ENCODE measurements at places on chromosomes 5 and 9.

GRCh38 chr5:168292786-168293696 is 1.6 kb downstream of the WWC1 start:
- no peak for DNase-seq

GRCh38 chr9:93121316-93122241 is 12.5 kb downstream of the NINJ1 start:
- DNase-seq: no peak

- DNase-seq: no peak
Measured at GRCh38 chr9:73116031-73116430, 35.6 kb upstream of the ANXA1 start.

- DNase-seq: no peak
Measured at GRCh38 chr9:132001567-132001966, 78.1 kb downstream of the MED27 start.

DNA sequence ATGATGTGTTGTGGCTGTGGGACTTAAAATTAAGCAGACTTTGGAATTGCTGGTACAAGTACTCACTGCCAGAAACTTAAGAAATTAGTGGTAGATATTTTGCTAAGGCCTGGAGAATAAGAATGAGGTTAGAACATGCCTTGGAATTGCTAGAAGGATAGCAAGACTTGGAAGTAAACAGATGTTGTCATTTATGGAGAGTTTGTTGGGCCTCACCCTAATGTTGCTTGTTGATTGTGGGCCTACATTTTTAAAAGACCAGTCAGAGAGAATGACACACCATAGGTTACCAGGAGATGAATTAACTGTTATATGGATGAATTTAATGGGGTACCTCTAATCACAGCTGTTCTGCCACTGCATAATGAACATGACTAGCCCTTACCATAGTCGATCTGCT is 120.1 kb upstream of the GAS1 start:
- DNase-seq: no peak

DNA sequence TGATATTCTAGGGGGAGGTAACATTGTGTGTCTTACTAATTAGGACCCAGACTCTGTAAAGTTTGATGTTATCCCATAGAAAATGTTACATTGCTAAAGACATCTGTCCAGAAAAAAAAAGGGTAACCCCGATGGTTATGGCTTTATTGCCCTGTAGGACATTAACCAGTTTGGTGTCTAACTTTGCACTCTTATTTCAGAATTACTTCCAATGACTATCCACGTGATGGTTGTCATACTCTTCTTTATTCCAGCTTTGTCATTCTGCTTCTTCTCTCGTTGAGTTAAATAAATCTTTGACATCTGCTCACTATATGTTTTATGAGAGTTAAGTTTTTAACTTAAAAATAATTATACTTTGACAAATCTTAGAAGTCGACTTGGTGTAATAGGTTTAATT is 180.4 kb upstream of the ANKRD55 start:
- DNase-seq: no peak

DNA sequence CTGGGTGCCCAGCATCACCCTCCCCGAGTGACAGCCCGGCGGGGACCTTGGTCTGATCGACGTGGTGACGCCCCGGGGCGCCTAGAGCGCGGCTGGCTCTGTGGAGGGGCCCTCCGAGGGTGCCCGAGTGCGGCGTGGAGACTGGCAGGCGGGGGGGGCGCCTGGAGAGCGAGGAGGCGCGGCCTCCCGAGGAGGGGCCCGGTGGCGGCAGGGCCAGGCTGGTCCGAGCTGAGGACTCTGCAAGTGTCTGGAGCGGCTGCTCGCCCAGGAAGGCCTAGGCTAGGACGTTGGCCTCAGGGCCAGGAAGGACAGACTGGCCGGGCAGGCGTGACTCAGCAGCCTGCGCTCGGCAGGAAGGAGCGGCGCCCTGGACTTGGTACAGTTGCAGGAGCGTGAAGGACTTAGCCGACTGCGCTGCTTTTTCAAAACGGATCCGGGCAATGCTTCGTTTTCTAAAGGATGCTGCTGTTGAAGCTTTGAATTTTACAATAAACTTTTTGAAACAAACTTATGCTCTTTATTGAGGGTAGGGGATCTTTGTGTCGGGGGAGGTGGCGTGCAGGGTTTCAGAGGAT is 1.3 kb downstream of the GADD45G start:
- DNase-seq: peak; percentile 81

DNA sequence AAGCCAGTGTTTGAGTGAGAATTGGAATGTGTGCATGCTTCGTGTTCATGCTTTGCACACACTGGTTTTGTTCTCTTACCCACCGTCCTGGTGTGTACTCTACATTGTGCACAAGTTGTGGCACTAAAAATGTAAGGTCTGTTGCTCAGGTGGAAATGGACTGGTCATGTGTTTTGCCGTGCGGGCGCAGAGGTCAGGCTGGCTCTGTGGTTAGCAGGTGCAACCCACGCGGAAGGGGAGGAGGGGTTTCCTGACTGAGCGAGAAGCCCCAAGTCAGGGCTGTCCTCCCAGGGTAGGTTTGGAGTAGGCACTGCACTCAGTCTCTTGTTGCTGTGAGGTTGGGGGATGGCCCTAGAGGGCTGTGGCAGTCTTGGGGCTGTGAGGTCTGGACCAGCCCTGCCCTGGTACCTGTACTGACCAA is 86.6 kb downstream of the EHMT1 start:
- DNase-seq: no peak

DNA sequence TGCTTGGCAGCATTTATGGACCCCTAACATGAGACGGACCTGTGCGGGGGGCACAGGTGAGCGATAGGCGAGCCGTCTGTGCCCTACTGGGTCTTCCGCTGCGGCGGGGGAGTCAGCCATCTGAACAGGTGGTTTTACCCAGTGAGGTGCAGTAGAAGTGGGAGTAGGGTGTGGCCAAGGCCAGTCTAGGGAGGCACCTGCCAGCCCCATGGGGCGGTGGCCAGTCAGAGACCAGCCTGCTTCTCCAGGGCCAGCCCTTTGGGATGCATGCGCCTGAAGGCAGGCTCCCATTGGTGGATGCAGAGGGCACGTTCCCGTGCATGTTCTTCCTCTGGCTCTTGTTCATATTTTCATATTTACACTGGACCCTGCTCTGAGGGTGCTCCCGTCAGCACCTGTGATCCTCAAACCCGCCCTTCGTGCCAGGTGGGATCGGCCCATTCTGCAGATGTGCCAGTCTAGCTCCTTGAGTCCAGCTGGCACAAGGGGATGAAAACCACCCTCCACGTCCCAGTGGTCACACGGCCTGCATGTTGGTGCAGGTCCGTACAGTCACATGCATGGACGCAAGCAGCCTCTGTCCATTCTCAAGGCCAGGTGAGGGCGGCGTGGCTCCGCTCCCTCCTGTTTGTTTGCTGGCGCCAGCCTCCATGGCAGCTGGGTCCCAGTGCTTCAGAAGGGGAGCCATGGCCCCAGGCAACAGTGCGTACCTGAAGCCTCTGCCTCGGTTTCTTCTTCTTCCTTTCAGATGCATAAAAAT is 9.0 kb downstream of the COL5A1 start:
- DNase-seq: no peak

GRCh38 chr5:135738564-135738875 is 95.9 kb upstream of the SLC25A48 start:
- no peak for DNase-seq

DNA sequence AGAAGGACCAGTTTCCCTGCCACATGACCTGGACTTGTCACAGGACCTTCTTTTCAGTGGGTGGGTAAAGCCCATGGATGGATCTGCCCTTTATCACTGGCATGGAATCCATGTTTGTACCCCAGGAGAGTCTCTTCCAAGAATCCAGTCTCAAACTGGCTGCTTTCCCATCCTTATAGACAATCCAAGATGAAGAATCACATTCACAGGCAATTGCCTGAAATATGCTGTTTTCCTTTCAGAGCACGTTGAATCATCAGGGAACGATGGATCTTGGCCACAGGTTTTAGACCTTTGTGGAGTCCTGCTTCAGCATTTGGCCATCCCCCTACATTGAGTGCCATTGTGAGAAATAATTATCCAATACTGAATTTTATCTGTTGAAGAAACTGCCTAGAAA is 319.8 kb downstream of the ASTN2 start:
- DNase-seq: no peak

DNA sequence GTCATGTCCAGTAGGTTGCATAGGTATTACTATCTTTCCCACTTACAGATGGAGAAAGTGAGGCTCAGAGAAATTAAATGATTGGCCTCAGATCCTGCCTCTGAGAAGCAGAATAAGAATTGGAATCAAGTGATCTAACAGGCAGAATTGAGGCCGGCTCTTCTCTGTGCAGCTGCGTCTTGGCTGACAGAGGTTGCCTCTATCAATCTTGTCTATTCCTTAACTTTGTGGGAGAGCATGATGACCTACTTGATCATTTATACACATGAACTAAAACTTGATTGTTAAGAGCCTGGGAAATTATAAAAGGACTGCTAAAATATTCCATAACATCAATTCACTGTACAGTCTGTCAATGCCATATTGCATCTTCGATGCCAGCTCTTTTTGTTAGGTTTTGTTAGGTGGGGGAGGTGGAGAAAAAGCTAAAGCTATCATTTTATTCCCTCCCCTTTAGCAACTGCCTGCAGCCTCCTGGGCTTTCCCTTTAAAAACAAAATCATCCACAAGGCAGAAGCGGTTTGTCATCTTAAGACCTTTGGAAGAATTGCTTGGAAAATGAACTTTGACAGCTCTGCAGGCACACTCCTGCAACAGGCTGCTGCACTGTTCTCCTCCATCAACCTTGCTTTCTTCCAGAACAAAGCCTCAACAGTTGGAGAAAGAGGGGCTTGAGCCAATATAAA is 247.4 kb downstream of the SMARCA2 start:
- no peak for DNase-seq

- DNase-seq: no peak
Measured at GRCh38 chr5:111774525-111774924, 17.5 kb upstream of the NREP start.

- no peak for DNase-seq
Measured at GRCh38 chr5:177358370-177358819, 671 bp downstream of the RGS14 start.

GRCh38 chr9:136416427-136416826 is 6.0 kb downstream of the PMPCA start:
- DNase-seq: no peak

GRCh38 chr5:147169901-147170300 is 64.9 kb upstream of the STK32A start:
- DNase-seq: no peak

DNA sequence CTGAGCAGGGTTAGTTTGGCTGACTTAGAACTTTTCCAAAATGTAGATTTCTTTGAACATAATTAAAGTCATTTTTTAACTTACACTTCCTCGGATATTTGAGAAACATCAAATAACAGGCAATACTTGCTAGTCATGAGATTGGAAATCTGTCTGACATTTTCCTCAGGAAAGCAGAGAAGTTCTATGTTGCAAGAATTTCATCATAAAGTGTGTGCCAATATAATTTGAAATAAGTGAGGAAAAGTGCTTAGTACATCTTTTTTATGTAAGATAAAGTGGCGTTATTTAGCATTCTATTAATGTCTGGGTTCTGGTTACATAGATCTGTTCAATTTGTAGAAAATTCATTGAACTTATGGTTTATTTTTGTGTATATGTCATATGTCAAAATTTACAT is 48.7 kb upstream of the C5orf47 start:
- DNase-seq: no peak

DNA sequence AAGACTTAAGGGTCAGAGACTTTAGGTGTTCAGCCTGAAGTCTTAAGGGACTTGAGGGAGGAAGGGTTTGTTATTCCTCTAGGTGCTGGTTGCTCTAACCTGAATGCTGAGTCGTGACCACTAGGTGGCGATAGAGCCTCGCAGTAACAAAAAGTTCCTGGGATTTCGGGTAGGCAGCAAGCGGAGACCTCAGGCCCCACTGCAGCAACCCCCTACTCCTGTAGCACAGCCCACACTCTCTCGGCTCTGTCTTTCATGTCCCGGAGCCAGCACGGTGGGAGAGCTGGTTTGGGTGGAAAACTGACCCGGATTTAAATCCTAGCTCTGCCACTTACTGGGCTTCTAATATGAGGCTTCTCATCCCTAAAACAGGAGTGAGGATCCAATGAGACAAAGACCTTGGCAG is 100.3 kb upstream of the PANK3 start:
- peak; percentile 70 for DNase-seq

DNA sequence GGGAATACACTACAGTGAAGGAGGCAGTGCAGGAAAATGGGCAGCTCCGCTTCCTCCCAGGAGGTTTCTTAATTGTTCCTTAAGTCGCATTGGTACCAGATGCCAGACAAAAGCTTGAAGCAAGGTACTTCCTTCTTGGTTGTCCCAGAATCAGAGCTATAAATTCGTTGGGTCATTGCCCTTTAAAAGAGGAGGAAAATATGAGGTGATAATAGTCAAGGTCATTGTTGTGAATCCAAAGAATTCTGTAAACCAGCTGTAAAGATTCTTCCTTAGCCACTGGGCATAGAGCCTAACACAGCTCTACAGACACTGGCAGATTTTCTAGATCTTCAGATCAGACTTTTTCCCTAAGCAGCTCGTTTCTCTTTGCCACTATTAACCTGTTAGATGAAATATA is 444.1 kb upstream of the TLE4 start:
- no peak for DNase-seq

DNA sequence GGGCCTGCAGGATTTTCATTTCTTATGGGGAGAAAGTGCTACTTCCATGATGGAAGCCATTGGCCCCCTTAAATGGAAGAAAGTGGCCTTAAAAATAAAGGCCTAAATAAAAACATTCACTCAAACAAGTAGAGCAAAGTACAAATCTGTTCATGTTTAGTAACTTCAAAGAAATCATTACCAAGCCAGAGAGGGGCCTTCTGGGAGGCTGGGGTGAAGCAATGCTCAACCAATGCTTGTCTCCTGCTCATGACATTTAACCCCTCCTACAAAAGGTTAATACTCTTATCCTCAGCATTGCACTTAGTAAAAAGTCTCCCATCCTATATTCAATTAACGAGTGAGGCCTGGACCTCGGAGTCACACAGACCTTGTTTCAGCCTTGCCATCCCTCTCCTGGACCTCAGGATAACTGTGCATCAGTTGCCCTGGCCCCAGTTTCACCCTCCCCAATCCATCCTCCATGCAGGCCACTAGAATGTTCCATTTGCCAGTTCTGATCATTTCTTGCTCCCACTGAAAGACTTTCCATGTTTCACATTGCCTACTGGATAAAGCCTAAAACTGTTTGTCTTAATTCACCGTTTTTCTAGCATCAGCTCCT is 36.9 kb upstream of the ALDH1B1 start:
- no peak for DNase-seq

DNA sequence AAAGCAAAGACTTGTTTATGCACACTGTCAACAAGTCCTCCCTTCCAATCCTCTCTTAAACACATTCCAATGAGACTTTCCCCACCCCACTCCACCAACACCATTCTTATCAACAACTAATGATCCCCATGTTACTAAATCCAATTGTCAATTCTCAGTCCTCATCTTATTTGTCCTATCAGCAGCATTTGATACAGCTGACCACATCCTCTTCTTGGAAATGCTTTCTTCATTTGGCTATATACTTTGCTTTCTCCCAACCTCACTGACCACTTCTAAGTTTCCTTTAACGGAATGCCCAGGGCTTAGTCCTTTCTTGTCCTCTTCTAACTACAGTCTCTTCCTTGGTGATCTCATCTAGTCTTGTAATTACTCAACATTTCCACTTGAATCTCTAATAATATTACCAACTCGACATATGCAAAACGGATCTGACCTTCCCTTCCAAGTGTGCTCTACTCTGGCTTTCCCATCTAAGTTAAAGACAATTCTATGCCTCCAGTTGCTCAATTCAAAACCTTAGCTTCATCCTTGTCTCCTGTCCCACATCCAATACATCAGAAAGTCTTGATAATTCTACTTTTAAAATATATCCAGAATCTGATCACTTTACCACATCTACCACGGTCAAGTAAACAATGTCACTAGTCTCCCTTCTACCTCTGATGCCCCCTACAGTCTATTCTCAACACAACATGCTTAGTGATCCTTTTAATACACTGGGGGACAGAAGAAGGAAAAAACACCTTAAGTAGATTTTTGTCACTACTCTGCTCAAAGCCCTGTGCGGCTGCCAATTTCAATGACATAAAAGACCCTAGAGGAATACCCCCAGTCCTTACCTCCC is 25.5 kb downstream of the AGTPBP1 start:
- no peak for DNase-seq

Measured in right kidney (tissue), 9 donors.